ENCODE measurements at places on chromosomes 2 and 18.
A peak's percentile ranks its signal among the peaks of the same experiment; 100 is the strongest.

GRCh38 chr18:45590036-45590886 lies 25.0 kb upstream of the SLC14A2 start:
- no peak for DNase-seq

DNA sequence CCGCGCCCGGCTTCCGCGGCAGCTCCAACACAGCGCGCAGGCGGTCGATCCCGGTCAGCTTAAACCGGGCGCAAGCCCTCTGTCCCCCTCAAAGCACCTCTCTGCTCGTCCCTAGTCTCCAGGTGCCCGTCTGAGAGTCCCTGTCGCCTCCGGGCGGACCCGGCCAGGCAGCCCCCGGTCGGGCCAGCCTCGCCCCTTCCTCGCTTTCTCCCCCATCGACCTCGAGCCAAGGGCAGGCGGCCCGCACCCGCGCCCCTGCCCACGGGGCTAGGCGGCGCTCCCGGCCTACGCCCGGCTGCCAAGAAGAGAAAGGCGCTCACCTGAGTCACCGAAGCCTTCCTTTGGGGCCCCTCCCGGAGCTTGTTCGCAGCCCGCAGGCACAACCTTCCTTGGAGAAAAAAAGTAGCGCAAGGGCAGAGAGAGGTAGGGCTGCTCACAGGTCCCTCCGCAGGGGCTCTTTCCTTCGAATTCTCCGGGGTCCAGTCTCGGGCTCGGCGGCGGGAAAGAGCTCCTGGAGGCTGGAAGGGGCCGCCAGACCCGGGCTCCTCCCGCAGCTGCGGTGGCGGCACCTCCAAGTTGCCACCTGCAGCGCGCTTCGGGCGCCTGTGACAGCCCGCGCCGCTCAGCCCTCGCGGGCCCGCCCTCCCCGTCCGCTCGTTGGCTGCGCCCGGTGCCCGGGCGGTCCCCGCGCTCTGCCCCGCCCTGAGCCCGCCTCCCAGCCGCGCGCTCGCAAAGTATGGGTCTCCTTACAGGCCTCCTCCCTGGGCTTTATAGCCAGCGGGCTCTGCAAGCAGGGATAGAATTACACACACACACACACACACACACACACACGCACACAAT lies 86.5 kb upstream of the EPB41L3 start:
- DNase-seq, result peak; percentile 57

- DNase-seq, result no peak
These were observed 4.2 kb downstream of the MAB21L4 start for GRCh38 chr2:240891492-240892340.

DNA sequence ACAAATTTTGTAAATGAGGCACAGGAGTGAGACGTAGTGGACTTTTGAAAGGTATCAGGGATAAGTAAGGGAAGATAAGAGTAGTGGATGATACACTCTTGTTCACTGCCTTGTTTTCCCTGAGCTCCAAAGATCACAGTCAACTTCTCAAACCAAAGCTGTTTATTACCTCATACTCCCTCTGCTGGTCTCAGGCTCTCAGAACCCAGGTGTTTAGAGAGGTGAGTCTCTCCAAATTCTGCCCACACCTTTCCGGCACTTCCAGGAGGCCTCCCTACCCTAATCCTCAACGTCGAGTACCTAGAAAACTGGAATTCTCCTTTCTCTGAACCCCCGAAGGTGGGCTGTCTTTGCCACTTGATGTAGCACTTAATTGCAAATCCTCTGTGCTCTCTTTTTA lies 621.1 kb downstream of the BCL11A start:
- no peak for DNase-seq

- no peak for DNase-seq
These were observed 3.4 kb downstream of the XIRP2 start for GRCh38 chr2:166891727-166892126.

- DNase-seq, result no peak
These were observed 68.5 kb upstream of the HDAC4 start for GRCh38 chr2:239469106-239469960.

- DNase-seq, result no peak
These were observed 90.5 kb upstream of the FN1 start for GRCh38 chr2:215526341-215526740.

DNA sequence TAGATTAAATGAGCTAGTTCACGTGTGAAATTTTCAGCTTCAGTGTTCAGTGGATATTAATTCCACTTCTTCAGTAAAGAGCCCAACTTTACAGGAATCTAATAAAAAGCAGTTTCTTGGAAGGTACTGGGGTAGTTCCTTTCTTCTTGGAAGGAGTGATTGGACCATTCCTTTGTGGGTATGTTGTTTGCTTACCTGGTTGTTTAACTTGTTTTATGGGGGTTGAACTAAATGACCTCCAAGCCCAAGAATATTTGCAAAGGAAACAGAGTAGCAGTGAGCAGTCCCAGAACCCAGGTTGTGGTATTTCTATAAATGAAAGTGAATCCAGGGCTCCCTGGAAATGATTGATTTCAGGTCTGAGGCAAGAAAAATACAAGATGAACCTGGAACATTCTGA lies 31.4 kb downstream of the KCNJ13 start:
- no peak for DNase-seq

DNA sequence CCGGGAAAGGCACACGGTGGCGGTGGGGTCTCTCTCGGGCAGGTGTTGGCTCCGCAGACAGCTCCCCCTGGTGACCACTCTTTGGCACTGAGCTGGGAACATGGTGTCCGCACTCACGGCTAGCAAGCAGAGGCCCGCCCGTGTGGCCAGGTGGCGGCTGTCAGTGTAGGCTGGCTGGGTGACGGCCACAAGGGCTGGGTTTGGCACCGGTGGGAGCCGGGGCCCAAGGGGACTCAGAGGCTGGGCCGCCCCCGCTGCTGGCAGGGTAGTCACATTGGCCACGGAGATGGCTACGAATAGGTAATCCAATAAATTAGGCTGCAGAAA lies 1071.7 kb downstream of the RPIA start:
- no peak for DNase-seq

GRCh38 chr18:8996771-8997432 lies 105.6 kb upstream of the NDUFV2 start:
- no peak for DNase-seq

DNA sequence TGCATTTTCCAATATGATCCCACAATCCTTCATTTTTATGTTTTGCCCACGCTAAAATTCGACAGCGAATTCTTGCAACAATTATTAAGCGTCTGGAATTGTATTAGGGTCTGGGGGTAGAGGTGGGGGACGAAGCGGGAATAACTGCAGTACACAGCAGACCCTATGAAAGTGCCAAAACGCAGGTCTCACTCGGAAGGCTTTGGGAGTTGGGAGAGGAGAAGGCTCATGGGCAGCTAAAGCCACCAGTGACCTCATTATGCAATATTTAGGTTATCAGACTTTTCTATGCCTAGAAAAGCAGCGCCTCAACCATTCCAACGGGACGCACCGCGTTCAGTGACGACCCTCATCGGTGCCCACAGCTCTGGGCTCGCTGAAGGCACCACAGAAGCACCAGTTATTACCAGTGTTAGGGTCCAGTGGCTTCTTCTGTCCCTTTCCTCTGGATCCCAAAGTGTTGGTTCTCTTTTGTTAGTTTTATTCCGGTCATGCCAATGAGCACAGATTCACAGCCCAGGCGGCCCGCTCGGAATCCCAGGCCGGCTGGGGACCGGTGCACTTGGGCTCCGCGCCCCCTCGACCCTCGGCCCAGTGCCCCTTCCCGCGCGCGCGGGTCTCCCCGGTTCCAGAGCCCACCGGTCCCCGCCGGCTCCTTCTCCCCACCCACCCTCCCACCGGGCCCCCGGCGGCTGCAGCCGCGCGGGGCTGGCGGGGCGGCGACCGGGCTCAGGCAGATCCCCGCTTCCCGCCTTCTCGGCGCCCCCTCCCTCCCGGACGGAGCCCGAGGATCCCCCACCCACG lies 737 bp upstream of the MAPK4 start:
- no peak for DNase-seq

- no peak for DNase-seq
These were observed 29.9 kb upstream of the IMPA2 start for GRCh38 chr18:11951390-11951851.

DNA sequence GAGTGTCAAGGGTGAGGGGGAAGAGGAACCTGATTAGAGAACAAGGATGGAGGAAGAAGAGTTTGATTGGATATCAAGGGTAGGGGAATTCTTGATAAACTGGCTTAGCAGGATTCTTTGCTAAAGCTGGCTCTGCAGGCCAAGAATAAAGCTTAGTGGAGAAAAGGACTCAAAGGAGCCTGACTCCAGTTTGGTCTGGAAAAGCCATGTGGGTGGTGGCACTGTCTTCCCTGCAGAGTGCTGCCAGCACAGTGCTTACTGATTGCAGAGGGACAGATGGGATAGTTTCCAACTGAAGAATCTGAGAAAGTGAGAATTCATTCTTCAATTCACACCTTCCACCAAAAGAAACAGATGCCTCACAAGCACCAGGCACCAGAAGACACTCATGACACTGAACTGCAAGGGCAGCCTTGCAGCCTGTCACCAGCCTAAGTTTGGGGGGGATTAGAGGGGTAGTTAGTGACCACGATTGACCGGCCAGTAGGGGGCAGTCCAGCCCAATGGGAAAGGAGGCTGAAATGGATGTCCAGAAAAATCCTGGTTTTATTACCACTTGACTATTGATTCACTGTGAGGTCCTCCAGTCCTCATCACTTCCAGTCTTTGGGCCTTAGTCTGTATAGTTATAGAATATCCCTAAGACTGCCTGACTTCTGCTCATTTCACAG lies 334.5 kb downstream of the SMAD2 start:
- peak; percentile 11 for DNase-seq

DNA sequence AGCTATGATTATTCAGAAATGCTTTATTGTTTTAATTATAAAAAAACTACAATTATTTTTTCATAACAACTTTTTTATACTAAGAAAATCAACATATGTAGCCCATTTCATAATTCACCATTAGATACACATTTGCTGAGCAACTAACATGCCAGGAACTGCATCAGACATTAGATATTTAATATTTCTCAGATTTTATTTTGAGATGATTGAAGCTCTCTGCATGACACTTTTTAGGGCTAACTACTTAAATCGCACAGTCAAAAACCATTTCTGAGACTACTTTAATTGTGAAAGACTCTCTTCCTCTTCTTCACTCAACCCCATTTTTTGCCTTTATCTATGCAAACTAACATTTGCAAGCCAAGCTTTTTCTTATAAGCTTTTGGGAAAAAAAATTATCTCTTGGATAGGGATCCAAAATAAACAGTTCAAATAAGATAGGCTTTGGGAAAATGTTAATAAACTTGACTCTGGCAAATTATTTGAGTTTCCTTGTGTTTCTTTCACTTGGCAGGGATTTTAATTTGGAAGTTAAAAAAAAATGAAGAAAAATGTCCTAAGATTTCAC lies 9.1 kb upstream of the COL3A1 start:
- no peak for DNase-seq

DNA sequence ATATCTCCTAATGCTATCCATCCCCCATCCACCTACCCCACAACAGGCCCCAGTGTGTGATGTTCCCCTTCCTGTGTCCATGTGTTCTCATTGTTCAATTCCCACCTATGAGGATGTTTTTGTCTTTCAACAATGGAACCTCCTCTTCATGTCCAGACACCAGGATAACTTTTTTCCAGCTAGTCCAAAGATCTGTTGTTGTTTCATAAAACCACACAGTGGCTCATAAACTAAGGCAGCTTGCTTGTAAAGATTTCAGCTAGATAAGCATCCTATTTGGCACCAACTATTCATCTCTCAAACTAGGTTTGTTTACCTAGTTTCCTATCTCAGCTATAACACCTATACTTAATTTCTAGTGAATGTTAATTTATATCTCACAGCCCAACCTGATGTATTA lies 937.7 kb downstream of the TRIB2 start:
- DNase-seq, result no peak

- DNase-seq, result no peak
These were observed 5.4 kb downstream of the ACTR3 start for GRCh38 chr2:113895301-113895700.

- no peak for DNase-seq
These were observed 52.1 kb upstream of the CNGA3 start for GRCh38 chr2:98293931-98294687.

DNA sequence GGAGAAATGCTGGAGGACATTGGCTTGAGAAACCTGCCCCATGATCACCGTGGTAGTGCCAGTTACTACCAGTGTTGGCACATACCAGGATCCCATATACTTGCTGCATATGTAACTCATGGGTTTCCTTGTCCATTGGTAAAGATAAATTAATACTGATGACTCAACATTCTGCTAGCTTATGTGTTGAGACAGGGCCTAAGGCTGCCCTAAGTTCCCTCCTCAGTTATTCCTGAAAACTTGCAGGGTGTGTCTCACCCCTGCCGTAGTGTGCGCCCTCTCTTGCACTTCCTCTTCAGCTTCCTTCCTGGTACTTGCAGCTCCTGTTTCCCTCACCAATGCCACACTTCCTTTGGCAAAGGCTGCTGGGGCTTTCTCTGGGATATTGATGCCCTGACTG lies 4.3 kb upstream of the INO80C start:
- no peak for DNase-seq

DNA sequence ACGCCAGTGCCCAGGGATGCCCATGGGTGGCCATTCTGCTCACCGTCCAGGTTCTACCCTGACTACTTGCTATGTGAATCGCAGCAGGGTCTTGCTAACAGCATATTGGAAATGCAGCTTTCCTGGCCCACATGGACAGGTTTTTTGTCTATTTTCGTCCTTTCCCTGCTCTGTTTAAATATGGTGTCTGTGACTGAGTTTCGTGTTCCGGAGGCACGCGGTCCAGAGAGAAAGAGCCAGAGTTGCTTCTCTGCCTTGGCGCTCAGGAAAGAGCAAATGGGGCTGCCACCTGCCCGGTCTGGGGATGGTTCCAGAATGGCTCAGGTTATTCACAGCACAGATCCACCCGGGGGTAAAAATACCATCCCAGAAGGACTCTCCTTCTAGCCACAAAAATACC lies 456.2 kb downstream of the BCL11A start:
- no peak for DNase-seq

- no peak for DNase-seq
These were observed 52.2 kb upstream of the B3GNT2 start for GRCh38 chr2:62143696-62144095.

GRCh38 chr18:35246831-35247230 lies 6.0 kb downstream of the ZNF397 start:
- no peak for DNase-seq

- no peak for DNase-seq
These were observed 18.1 kb downstream of the TMEM185B start for GRCh38 chr2:120204945-120205670.

DNA sequence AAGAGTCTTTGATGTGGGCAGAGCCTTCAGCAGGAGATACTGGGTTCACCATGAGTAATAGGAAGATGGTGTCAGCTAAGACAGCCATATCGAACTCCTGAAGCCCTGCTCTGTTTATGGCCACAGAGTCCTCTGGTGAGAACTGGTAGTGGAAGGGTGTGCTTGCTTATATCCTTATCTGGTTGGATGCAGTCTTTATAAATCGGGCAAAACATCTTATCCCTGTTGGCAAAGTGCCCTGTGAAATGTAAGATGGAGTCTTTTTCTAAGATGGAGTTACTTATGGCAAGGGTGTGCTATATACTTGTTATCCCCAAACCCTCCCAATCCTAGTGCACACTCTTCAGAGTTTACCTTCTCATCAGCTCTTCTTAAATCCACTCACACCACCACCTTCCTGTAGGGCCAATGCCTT lies 190.8 kb upstream of the PARD3B start:
- no peak for DNase-seq

DNA sequence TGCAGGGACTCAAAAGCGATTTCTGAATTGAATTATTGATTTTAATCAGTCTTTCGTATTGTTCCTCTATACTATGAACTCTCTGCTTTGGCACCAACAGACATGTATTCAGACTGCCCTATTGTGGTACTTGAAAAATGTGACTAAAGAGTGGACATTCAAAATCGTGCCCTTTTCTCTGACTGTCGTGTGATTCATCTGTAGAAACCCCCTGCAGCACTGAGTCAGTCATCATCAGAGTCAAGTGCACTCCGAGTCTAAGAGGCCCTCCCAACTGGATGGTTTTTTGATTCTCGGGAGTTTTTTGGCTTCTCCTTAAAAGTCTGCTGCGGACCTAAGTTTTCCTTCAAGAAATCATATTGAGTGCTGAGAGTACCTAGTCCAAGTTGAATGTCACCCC lies 96.4 kb upstream of the FOSL2 start:
- no peak for DNase-seq

Data from activated CD4-positive, alpha-beta T cell treated with anti-CD3 and anti-CD28 coated beads, Interleukin-2, amount 10 ng/mL, durations not matched to agents 7 days and 5 days (primary cell).